CD8-positive, alpha-beta memory T cell (primary cell): ENCODE measurements at places on chromosomes 7 and 10.

DNA sequence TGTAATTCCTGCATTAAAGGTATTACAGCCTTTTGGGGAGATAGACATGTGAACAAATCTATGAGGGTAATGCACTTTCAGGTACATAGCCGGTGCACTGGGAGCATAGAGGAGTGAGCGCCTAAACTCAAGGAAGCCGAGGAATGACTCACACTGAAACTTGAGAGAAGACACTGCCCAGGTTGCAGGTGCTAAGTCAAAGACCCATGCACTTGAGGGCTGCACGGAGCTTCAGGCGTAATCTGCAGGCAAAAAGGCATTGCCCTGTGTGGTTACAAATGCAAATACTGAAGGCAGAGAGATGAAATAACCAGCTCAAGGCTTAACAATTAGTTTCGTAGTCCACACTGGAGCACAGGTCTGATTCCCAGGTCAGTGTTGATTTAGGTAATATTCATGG lies 51.0 kb upstream of the OSBPL3 start:
- no peaks in the 10 kb centered on the region for H3K27me3 ChIP-seq
- no peak for DNase-seq
- H3K4me3 ChIP-seq: no peak overlapping the region
- H3K4me1 ChIP-seq: peaks cover 28% of the 10 kb centered on the region
- H3K27ac ChIP-seq: no peak overlapping the region

- H3K4me1 ChIP-seq: no peaks in the 10 kb centered on the region
- H3K4me3 ChIP-seq: no peak overlapping the region
- no peak overlapping the region for H3K27ac ChIP-seq
- H3K36me3 ChIP-seq: no peaks in the 10 kb centered on the region
- H3K27me3 ChIP-seq: no peaks in the 10 kb centered on the region
- DNase-seq: no peak
Measured at GRCh38 chr7:122864016-122864415, 22.2 kb downstream of the CADPS2 start.

DNA sequence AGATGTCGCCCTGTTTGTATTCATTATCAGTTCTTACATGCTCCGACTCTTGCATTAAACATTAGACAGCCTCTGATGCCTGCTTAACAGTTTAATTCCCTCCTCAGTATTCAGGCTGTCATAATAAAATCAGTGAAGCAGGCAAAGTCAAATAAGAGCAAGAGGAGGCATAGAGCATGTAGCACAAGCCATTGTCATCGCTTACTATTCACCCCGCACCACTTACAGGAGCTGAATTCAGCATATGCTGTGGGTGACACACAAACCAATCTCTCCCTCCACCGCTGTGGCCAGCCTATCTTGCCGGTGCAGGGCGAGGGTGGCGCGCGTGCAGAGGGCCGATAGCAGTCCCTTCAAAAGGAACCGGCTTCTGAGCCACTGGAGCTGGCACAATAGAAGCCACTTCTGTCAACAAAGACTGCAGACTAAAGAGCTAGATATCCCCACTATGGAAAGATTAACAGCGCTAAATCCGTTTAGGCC lies 433.2 kb upstream of the MGMT start:
- H3K36me3 ChIP-seq: no peaks in the 10 kb centered on the region
- peaks cover 31% of the 10 kb centered on the region for H3K4me1 ChIP-seq
- H3K27ac ChIP-seq: no peak overlapping the region
- H3K4me3 ChIP-seq: no peak overlapping the region
- DNase-seq: no peak

GRCh38 chr7:101900103-101900502 lies 82.7 kb downstream of the CUX1 start:
- H3K4me1 ChIP-seq: no peaks in the 10 kb centered on the region
- no peaks in the 10 kb centered on the region for H3K27me3 ChIP-seq
- H3K27ac ChIP-seq: no peak overlapping the region
- DNase-seq: no peak
- H3K36me3 ChIP-seq: no peaks in the 10 kb centered on the region

GRCh38 chr10:86773498-86773897 lies 17.1 kb downstream of the BMPR1A start:
- H3K27me3 ChIP-seq: no peaks in the 10 kb centered on the region
- H3K27ac ChIP-seq: no peak overlapping the region
- no peak overlapping the region for H3K4me3 ChIP-seq
- no peaks in the 10 kb centered on the region for H3K4me1 ChIP-seq
- no peaks in the 10 kb centered on the region for H3K36me3 ChIP-seq

GRCh38 chr10:51876503-51876902 lies 177.1 kb upstream of the CSTF2T start:
- no peak for DNase-seq
- H3K4me3 ChIP-seq: no peak overlapping the region
- H3K36me3 ChIP-seq: no peaks in the 10 kb centered on the region
- H3K4me1 ChIP-seq: no peaks in the 10 kb centered on the region
- no peaks in the 10 kb centered on the region for H3K27me3 ChIP-seq

DNA sequence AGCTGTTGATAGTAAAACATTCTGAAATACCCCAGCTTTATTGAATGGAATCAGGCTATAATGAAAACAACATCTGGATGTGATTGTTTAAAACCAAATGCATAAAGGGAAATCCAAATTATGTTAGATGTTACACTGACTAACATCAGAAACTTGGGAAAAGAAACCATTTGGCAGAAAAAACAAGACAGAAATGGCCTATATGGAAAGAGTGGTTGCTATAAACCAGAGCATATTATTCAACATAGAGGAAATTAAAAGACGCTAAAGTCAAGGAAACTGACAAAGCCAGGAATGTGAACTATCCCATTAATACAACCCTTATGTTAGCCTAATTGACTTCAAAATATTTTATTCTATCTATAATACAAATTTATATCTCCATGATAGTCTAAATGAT lies 53.0 kb upstream of the CABCOCO1 start:
- no peaks in the 10 kb centered on the region for H3K27me3 ChIP-seq
- H3K4me3 ChIP-seq: no peak overlapping the region
- no peaks in the 10 kb centered on the region for H3K4me1 ChIP-seq
- DNase-seq: no peak
- no peak overlapping the region for H3K27ac ChIP-seq

DNA sequence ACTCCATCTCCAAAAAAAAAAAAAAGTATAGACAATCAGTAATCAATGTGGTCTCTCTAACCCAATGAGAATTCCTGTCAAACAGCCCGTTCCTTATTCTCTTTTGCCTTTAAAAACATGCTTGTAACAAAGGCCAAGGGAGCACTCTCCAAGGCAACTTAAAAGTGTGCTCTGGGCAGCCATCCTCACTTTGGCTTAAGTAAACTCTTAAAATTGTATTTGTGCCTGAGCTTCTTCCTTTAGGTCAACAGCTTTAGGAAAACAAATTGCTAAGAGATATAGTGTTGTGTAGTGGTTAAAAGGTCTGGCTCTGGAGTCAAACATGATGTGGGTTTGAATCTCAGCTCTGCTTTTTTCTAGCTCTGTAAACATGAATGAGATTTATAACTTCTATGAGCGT lies 13.9 kb upstream of the EPC1 start:
- H3K4me3 ChIP-seq: no peak overlapping the region
- no peak for DNase-seq
- no peak overlapping the region for H3K27ac ChIP-seq
- H3K27me3 ChIP-seq: no peaks in the 10 kb centered on the region
- H3K36me3 ChIP-seq: no peaks in the 10 kb centered on the region
